ENCODE measurements at places on chromosomes 7 and 10.

DNA sequence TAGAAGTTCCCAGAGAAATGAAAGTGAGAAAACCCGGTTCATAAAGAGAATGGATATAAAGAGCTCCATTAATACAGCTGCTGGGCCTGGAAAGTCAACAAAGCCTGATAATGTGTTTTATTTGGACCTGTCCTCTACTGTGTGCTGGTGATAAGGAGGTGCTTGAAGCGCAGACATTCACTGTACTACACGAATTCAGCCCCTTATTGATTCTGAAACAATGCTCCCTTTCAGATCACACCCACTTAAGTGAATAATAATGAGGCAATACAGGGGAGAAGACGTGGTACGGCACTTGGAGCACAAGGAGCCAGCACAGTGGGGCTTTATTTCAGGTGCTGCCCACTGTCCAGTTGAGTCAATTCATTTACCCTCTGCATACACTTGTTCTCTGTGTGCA is 260.8 kb downstream of the FGFR2 start:
- DNase-seq = no peak

DNA sequence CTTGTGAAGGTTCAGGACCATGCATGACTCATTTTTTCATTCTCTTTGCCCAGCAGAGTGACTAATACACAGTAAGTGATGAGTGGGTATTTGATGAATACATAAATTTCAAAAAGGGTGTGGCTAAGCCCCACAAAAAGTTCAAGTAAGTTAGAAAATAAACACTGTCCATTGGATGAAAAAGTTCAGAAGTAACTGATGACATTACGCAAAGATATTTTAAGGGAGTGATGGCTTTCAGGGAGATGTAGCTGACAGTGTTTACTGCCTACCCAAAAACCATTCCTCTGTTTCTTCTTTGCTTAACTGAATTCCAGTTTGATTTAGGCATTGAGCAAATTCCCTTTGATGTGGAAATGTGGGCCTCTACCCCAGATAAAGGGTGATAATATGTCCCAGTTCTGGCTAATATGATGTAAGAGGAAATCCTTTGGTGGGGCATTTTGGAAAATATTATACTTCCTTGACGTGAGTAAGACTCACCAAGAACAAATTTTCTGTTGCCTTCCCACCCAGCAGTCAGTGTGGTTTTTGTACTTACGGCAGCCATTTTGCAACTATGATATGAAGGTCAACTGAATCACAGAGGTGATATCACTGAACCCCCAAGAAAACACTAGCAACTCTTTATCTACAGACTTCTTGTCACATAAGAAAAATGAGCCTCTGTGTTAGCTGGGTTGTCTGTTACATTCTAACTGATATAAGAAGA is 29.0 kb upstream of the EBLN1 start:
- DNase-seq = peak; percentile 57

DNA sequence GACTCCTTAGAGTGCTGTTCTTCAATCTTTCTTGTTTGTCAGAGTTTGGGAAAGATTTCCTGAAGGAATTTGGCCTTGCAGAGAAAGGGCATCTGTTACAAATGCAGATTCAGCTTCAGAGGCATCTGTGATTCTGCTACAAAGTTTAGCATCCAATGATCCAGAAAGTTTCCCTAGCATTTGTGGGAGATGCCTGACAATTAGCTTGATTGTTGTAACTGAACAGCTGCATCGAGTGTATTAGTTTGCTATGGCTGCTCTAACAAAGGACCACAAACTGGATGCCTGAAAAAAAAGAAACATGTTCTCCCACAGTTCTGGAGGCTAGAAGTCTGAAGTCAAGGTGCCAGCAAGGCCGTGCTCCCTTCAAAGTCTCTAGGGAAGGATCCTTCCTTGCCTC is 365.1 kb downstream of the GRID1 start:
- DNase-seq = no peak

- no peak for DNase-seq
Measured at GRCh38 chr7:47389171-47389922, 192.6 kb downstream of the TNS3 start.

DNA sequence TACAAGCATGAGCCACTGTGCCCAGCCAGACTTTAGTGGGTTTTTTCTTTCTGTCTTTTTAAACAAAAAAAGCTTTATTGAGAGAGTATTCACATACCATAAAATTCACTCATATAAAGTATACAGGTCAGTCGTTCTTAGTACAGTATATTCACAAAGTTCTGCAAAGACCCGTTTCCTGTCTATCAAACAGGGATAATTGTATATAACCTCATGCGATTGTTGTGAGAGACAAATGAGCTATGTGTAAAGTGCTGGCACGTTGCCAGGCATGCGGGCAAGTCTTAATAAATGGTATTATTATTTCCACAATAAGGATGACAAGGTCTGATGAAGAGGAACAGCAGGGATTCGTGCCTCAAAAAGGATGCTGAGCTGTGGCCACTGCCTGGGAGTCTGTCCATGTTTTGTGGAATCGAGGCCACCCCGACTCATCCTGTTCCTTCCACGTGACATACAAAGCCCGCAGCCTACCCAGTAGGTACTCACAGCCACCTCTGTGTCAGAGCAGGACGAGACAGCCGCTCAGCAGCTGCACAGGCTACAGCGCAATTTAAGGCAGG is 51.6 kb downstream of the SMKR1 start:
- peak; percentile 66 for DNase-seq

DNA sequence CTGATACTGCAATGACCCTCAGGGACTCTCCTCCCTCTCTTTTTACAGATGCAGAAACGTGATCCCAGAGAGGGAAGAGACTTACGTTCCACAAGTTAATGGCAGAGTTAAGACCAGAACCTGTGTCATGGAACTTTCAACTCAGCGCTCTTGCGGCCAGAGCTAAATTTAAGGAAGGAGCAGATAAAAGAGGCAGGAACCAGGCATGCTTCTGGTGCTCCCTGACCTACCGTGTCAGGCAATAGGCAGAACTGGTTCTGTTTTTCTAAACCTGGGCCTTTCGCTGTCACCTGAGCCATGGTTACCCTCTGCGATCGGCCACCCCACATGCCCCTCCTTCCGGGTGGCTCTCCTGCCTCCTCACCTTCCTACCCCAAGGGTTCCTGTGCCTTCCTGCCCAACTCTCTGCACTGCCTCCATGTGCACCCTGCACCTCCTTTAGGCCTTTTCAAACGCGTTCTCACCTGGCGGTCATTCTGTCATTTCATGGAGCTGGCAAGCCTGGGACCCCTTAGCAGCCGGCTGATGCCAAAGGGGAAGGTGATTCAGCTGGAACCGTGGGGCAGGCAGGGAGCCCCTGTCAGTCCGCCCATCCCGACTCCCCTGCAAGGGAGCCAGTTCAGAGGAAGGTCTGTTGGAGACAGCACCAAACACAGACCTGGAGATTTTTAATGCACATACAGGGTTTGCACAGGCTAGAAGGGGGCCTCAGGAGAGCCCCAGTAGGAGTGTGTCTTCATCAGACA is 7.7 kb upstream of the GBX1 start:
- no peak for DNase-seq

Data from HTR-8/SVneo (cell line).